Bone marrow (tissue), 2 donors: ENCODE measurements at places on chromosomes 11 and 22.

GRCh38 chr11:84130646-84131427, 844.7 kb upstream of the CCDC90B start:
- DNase-seq = no peak

DNA sequence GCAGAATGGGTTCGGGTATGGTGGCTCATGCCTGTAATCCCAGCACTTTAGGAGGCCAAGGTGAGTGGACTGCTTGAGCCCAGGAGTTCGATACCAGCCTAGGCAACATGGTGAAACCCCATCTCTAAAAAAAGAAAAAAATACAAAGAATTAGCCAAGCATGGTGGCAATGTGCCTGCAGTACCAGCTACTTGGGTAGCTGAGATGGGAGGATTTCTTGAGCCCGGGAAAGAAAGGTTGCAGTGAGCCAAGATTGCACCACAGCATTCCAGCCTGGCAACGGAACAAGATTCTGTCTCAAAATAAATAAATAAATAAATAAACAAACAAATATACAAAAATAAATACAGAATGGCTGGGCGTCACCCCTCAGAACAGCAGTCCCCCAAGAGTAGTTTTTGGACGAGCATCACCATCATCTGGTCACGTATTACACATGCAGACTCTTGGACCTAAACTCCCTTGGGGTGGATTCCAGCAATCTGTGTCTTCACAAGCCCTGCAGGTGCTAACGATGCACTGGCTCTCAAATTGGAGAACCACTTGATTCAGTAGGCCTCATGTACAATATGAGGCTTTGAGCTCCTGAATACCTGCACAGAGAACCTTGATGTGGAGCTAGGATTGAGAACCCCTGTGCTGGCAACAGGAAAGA, 33.5 kb downstream of the CLMP start:
- DNase-seq = no peak

DNA sequence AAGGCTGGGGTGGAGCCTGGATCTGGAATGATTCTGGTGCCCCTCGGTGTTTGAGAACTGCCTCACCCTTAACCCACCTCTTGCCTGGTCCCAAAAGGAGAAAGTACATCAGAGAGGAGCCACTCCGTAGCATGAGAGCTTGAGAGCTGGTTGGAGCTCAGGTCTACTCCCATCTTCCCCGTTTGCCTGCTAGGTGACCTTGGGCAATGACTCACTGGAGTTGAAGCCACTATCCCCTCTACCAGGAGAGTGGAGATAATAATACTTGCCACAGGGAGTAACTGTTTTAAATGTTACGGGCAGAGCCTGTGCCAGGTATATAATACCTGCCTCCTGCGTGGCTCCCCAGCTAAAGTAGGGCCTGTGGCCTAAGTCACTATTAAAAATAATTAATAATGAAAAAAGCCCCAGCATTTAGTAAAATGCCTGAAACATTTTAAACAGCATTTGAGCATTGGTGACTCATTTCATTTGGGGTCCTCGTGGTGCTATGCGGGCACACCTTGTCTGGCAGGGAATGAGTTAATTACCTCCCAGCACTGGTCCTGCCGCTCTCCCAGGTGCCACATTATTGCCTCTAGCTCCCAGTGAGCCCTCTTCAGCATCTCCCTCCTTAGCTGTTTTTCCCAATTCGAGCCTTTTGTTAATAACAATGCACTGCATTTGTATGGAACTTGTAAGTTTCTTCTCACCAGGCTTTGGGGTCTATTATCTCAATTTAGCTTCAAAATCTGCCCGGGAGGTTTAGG, 22.5 kb downstream of the CYTH4 start:
- DNase-seq = no peak

DNA sequence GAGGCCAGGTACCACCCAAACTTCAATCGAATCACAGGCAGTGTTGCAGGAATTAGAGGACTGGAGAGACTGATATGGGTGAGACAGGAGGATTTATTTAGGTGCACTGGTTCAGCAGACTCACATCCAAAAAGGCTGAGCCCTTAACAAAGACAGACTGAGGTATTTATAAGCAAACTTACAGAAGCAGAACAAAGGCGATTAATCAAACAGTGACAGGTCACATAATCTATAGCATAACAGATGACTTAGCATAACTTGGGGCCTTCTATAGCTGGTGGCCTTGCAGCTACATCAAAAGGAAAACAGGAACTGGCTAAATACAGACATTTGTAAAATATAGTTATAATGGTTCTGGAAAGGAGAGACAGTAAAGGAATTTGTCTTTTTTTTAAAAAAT, 2.1 kb downstream of the APOBEC3B start:
- no peak for DNase-seq
